ENCODE measurements at places on chromosomes 4 and X. TPM values are rescaled to one million over a fixed set of nuclear protein-coding genes. Genes with fewer than 3 reads are reported as not detected.

DNA sequence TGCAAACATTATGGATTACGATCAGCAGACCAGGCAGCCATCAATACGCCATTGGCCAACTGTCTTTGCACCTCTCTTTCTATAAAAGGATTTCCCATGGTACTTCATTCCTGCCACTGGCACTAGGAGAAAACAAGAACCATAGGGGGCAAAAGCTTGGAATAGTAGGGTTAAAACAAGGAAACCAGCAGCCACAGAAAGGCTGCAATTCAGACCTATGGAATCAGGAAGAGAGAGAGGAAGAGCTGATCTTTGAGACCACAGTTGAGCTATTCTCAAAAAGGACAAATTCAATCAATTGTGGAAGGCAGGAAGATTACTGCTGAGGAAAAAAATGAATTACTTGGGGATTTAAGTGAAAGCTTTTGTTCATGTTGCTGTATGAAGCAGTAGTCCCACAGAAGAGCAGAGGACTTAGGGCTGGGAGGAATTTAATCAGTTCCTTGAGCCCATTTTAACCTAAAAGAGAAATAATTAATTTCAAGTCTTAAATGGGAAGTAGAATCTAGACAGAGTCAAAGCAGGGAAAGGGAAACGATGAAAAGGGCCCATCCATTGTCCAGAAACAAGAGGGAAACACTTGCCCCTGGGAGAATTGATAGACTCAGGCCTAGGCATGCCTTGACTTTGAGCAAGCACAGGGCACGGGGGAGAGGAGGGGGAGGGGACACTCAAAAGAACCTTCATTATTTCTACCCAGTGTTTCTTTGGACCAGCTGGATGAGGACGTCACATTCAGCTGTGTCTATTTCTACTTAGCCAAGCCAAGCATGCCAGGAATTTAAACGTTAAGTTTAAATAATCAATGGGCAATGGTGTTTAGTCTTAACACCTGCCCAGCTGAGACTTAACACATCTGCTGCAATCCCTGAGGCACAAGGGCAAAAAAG is 50.7 kb downstream of the SCD5 start:
- no peak for DNase-seq
- no peak overlapping the region for H3K27ac ChIP-seq
- peaks cover 30% of the 10 kb centered on the region for H3K27me3 ChIP-seq
- H3K36me3 ChIP-seq = no peaks in the 10 kb centered on the region

The PPAT gene
- total RNA-seq = 21.6 TPM

The AKAP14 gene
- total RNA-seq = not detected

- H3K4me1 ChIP-seq = no peaks in the 10 kb centered on the region
- H3K36me3 ChIP-seq = no peaks in the 10 kb centered on the region
- no peak overlapping the region for H3K4me3 ChIP-seq
- no peak for DNase-seq
Observed at GRCh38 chrX:128365492-128365891, 313.3 kb upstream of the ACTRT1 start.

DNA sequence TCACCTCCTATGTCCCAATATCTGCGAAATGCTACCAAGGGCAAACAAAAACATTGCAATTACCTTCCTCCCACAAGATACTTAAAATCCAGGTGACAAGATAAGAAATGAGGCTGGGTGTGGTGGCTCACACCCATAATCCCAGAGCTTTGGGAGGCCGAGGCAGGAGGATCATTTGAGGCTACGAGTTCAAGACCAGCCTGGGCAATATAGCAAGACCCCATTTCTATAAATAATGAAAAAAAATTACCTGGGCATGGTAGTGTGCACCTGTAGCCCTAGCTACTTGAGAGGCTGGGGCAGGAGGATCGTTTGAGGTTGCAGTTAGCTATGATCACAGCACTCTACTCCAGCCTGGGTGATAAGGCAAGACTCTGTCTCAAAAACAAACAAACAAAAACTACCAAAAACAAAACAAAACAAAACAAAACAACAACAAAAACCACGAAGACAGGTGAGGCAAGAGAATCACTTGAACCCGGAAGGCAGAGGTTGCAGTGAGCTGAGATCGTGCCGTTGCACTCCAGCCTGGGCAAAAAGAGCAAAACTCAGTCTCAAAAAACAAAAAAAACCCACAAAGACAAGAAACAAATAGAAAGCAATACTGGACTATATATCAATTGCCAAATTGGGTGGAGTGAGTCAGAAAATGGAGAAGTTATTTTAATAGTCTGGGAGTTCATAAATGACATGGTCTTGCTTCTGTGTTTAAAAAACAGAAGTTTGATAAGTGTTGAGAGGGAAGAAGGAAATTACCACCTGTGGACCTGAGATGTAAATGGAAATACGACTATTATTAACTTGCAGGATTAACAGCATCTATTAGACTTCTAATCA is 176.5 kb downstream of the FBXW7 start:
- no peak overlapping the region for H3K27ac ChIP-seq
- no peaks in the 10 kb centered on the region for H3K27me3 ChIP-seq
- no peak overlapping the region for H3K4me3 ChIP-seq
- no peak for DNase-seq
- peaks cover 16% of the 10 kb centered on the region for H3K36me3 ChIP-seq
- peaks cover 8% of the 10 kb centered on the region for H3K4me1 ChIP-seq

The TIMM17B gene
- 60.6 TPM for total RNA-seq

DNA sequence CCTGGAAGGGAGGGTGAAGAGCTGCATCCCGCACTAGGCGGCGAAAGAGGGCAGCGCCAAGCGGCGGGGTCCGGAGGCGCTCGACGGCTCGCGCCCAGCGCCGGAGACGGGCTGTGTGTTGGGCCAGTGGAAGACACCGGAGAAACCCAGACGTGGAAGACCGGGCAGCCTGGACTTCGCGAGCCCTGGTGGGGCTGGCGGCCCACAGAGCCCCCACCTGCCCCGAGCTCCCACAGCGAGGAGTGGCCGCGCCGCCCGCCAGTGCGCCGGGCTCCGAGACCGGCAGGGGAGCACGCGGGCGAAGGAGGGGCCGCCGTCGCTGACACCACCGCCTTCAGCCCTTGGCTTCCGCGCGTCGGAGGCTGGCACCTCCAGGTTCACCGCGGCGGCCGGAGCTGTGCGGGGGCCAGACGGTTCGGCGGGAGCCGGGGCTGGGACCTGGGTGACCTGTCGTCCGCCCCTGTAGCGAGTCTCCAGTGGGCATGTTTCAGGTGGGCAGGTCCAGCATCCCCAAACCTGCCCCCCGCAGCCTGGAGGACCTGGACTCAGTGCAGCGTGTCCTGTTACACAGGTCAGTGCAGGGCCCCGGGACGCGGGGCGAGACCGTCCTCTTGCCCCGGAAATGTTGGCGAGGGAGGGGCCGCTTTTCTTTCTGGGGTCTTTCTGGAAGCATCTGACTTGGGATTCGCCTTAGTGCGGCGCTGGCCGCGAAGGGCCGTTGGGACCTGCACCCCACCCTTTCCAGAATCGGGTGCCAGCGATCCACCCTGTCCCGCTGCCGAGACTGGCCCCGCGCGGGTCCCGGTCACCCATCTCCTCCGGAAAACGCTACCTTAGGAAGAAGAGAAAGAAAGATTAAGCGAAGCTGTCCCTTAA is 9.6 kb upstream of the INTU start:
- H3K4me3 ChIP-seq = no peak overlapping the region
- peaks cover 34% of the 10 kb centered on the region for H3K27me3 ChIP-seq
- no peaks in the 10 kb centered on the region for H3K36me3 ChIP-seq
- DNase-seq = no peak

The DUSP9 gene
- total RNA-seq = not detected

The ZNF630 gene
- 1.2 TPM for total RNA-seq

GRCh38 chr4:76155979-76156378 is 7.8 kb upstream of the NUP54 start:
- H3K4me1 ChIP-seq = no peaks in the 10 kb centered on the region
- no peak overlapping the region for H3K4me3 ChIP-seq
- no peaks in the 10 kb centered on the region for H3K36me3 ChIP-seq
- H3K27ac ChIP-seq = no peak overlapping the region
- H3K27me3 ChIP-seq = peaks cover 3% of the 10 kb centered on the region

The GAGE12H gene
- not detected for total RNA-seq

DNA sequence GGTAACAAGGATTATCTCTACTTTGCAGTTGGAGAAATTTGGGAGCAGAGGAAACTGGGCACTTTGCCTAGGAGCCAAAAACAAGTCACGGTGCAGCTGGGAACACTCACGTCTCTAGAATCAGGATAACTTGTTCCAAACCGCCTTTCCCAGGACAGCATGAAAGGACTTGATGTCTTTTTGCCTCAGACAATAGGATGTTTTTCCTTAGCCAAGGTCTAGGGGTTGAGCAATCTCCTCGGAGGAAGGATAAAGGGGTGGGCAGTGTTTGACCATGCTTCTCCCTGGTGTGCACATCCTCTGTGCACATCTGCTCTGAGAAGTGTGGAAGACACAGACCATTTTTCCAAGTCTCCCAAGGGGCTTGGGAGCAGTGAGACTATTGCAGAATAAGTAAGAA is 1.7 kb upstream of the SPARCL1 start:
- no peak overlapping the region for H3K27ac ChIP-seq
- H3K27me3 ChIP-seq = peaks cover 5% of the 10 kb centered on the region
- H3K4me1 ChIP-seq = no peaks in the 10 kb centered on the region
- no peak for DNase-seq

Measured in activated CD4-positive, alpha-beta memory T cell treated with anti-CD3 and anti-CD28 coated beads, Interleukin-2, amount 10 ng/mL, durations not matched to agents 7 days and 5 days (primary cell).